CD4-positive, alpha-beta T cell treated with Interleukin-6 for 4 hours (primary cell): ENCODE measurements at places on chromosomes 3 and 15.
A peak's percentile ranks its signal among the peaks of the same experiment; 100 is the strongest.

DNA sequence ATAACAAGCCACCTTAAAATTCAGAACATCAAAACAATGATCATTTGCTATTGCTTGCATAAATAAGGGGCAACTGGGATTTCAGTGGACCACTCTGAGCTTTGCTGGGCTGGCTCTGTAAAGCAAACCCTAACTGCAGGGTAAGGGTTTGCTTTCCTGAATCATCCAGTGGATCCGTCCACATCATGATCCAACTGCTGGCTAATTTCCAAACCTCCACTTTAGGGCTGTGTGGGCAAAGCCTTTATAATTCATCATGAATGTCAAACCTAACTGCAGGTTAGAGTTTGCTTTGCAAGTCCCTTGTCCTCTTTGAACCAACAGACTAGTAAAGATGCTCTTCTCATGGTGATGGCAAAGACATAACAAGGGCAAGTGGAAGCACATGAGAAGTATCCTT is 76.1 kb downstream of the SYNPR start:
- DNase-seq, result no peak

DNA sequence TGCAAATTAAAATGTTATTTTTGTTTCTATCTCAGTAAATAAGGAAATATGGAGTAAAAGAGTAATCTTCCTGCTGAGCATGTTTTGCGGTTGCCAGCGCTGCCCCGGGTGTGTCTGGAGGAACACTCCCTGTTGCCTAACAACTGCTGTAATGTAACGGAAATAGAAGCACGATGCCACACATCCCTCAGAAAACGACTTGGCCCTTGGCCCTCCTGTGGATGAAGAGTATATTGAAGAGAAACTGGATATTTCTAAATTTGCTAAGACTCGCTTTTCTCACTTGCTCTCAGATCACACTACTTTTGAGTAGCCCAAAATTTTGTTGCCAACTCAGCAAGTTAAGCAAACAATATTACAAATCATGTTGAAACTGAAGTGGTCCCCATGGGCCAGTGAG is 18.9 kb downstream of the CX3CR1 start:
- peak; percentile 62 for DNase-seq

GRCh38 chr3:134419214-134419959 is 45.1 kb upstream of the AMOTL2 start:
- DNase-seq, result no peak

DNA sequence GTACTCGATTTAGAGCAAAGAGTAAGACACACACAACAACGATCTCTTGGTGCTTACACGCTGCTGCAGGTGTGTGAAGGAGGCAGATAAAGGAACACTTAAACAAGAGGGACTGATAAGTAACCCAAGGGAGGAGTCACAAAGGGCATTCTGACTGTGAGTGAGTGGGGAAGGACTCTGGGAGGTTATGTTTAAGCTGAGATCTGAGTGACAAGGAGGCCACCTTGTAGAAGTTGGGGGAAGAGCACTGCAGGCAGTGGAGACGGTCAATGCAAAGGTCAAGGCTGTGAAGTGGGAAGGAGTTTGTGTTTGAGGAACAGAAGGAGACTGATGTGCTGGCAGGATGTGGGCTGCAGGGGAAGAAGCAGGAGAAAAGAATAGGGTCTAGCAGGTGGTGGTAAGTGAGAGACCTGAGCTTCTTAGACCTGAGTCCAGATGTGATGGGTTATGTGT is 63.1 kb downstream of the LPP start:
- no peak for DNase-seq

- no peak for DNase-seq
These were observed 6.5 kb upstream of the TM4SF19 start for GRCh38 chr3:196344663-196345062.

GRCh38 chr3:49663831-49664230 is 10.3 kb upstream of the APEH start:
- no peak for DNase-seq

- no peak for DNase-seq
These were observed 37.4 kb downstream of the TXNRD3 start for GRCh38 chr3:126617571-126617970.

DNA sequence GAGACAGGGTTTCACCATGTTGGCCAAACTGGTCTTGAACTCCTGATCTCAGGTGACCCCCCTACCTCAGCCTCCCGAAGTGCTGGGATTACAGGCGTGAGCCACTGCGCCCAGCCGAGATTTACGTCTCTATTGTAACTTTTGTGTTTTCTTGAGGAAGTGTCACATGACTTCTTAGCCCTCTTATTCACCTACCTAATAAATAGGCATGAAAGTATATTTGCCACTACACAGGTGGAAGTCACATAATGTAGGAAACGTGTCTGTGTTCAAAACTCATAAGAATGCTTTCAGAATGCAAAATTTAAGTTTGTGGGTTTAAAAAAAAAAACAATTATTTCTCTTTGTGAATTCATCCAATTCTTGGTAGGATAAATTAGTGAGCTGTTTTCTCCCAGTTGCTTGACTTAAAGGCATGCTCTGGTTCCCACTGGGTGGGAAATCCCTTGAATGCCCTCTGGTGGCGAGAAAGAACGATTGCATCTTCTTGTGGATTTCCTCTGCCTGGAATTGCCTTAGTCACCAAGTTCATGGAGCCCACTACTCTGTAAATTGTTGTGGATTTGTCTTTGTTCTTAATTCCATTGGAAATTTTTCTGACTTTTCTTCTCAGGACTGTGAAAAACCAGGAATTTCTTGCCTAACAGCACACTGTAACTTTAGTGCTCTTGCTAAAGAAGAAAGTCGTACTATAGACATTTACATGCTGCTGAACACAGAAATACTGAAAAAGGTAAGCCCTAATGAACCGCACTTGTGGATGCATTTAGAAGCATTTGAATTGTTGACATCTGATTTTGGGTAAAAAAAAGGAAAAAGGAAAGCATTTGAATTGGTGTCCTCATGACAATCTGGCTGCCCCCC is 82.2 kb upstream of the CTDSPL start:
- DNase-seq, result peak; percentile 5

- peak; percentile 86 for DNase-seq
These were observed 11.8 kb downstream of the ANAPC13 start for GRCh38 chr3:134473868-134474546.

DNA sequence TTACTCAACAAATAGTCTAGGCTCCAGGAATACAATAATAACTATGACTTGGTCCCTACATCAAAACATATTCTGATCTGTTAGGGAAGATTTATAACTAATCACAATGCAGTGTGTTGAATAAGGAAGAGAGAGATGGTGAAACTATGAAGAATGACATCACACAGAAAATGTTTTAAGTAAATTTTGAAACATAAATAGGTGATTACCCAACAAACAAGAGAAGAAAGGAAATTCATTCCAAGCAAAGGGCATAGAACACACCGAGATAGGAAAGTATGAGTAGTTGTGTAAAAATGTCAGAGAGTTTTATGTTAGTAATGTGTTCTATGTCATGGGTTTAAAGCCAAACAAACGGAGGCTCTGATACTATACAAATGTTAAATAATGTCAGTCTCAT is 13.4 kb downstream of the SEC62 start:
- no peak for DNase-seq

DNA sequence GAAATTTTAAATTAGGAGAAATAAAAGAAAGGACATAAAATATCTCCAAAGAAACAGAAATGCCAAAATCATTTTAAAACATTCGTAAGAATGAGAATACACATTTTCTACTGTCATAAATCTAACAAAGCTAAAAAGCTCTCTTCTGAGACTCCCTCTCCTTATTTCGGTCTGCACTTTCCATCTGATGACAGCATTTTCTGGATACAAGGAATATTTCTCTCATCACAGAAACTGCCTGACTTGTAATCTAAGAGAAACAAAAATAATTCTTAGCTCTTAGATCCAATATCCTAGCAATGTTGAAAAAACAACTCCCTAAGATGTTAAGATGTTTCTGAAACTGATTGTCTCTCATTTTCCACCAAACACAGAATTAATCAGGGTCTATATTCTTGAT is 93.5 kb downstream of the PEAK1 start:
- no peak for DNase-seq

GRCh38 chr3:41120460-41120859 is 78.8 kb upstream of the CTNNB1 start:
- no peak for DNase-seq

DNA sequence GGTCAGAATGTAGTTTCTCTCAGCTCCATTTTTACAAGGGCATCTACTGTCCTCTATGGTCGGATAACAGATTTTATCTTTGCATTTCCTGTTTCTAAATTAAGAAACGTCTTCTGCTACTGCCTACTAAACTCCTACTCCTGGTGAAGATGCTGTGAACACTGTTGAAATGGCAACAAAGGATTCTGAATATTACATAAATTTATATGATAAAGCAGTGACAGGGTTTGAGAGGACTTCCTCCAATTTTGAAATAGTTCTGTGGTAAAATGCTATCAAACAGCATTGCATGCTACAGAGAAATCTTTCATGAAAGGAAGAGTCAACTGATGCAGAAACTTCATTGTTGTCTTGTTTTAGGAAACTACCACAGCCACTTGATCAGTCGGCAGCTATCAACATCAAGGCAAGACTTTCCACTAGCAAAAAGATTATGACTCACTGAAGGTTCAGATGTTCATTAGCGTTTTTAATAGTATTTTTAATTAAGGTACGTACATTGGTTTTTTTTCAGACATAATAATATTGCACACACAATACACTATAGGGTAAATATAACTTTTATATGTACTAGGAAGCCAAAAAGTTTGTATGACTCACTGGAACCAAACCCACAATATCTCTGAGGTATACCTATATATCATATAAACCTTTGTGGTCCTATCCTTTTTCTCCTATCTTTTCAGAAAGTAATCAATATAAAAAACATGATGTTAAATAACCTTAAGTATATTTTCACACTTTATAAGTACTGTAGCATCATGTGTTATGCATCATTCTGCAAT is 156.1 kb downstream of the STAG1 start:
- DNase-seq, result no peak

- peak; percentile 83 for DNase-seq
These were observed 51.2 kb upstream of the ULK4 start for GRCh38 chr3:42012935-42013690.

GRCh38 chr15:85672332-85673084 is 122.2 kb downstream of the KLHL25 start:
- DNase-seq, result no peak

- DNase-seq, result no peak
These were observed 301.8 kb upstream of the PROK2 start for GRCh38 chr3:72086743-72087087.

DNA sequence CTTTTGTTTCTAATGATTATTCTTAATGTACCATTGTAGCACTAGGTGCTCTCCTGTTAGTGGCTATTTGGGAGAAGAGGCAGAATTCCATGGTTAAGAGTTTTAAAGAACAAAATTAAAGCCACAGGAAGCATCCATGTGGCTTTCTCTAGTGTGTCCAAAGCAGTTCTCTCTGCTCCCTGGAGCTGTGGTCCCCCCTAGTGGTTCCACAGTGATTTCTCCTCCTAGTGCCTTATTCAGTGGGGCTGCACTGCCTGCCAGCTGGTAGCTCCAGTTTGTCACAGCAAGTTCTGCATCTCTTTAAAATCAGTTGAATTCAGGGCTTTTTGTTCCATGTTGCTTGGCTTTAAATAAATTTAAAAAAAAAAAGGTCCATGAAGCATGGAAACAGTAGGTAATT is 39.6 kb upstream of the FAM98B start:
- DNase-seq, result no peak

- DNase-seq, result no peak
These were observed 8.7 kb downstream of the SEMA3F start for GRCh38 chr3:50163572-50164455.

GRCh38 chr3:46629551-46630517 is 17.5 kb downstream of the FAM240A start:
- DNase-seq, result peak; percentile 85

GRCh38 chr3:47747558-47747957 is 34.1 kb downstream of the SMARCC1 start:
- DNase-seq, result no peak

GRCh38 chr3:68743521-68743920 is 188.8 kb downstream of the TAFA4 start:
- no peak for DNase-seq

GRCh38 chr15:68590721-68591389 is 12.1 kb downstream of the CORO2B start:
- no peak for DNase-seq

GRCh38 chr3:113117511-113118234 is 93.7 kb upstream of the BOC start:
- DNase-seq, result no peak

GRCh38 chr3:62209101-62209500 is 164.2 kb downstream of the FEZF2 start:
- DNase-seq, result no peak
